ENCODE measurements at places on chromosomes 2 and 18. TPM values are rescaled to one million over a fixed set of nuclear protein-coding genes. Genes with fewer than 3 reads are reported as not detected.

DNA sequence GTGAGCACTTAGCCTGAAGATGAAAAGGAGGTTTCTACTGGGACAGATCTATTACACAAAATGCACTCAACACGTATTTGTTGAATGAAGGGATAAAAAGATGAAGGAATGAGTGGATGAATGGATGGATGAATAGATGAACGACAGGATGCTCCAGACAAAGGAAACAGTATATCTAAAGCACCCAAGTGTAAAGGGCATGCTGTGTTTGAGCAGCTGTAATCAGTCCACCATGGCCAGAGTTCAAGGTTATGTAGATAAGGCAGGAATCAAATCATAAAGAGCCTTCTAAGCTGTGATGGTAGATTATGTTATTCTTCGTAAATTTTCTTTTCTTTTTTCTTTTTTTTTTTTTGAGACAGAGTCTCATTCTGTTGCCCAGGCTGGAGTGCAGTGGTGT, 213.8 kb upstream of the FBXO11 start:
- peak overlapping the region; percentile 19 for H3K27ac ChIP-seq
- no peaks in the 10 kb centered on the region for H3K27me3 ChIP-seq
- H3K36me3 ChIP-seq: no peaks in the 10 kb centered on the region
- peak overlapping the region; percentile 41 for H3K4me3 ChIP-seq
- H3K4me1 ChIP-seq: peaks cover 13% of the 10 kb centered on the region

- no peak within 1 kb of the TSS for H3K27ac ChIP-seq
- peaks cover 8% of the 10 kb centered on the region for H3K27me3 ChIP-seq
- H3K4me1 ChIP-seq: no peaks in the 10 kb centered on the region
- peak; percentile 80 for DNase-seq
- peak within 1 kb of the TSS; percentile 89 for H3K4me3 ChIP-seq
Observed at GRCh38 chr18:7566567-7567473, at the start of gene PTPRM. PTPRM (plus strand) TSS chr18:7567316; CDS start chr18:7567819, 503 bp downstream.

- DNase-seq: no peak
- H3K36me3 ChIP-seq: no peaks in the 10 kb centered on the region
- no peaks in the 10 kb centered on the region for H3K27me3 ChIP-seq
- no peak overlapping the region for H3K27ac ChIP-seq
- no peak overlapping the region for H3K4me3 ChIP-seq
Observed at GRCh38 chr2:42116195-42117181, 52.7 kb upstream of the EML4 start.

DNA sequence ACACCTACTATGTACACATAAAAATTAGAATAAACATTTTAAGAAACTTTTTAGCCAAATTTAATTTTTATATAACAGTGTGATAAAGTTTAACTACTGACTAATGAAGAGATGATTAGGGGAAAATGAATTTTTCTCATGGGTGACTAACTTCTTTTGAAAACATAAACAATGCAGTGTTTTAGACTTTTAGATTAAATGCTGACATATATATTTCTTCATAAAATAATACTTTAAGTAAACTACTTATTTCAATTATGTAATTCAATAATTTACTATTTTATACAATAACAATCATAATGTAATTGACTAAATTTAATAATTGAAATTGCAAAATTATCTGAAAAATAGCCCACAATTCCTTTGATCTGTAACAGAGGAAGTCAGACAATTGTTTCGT, 233.3 kb upstream of the PXDN start:
- H3K4me3 ChIP-seq: no peak overlapping the region
- no peak overlapping the region for H3K27ac ChIP-seq
- no peak for DNase-seq
- peaks cover 1% of the 10 kb centered on the region for H3K27me3 ChIP-seq
- H3K4me1 ChIP-seq: peaks cover 20% of the 10 kb centered on the region

DNA sequence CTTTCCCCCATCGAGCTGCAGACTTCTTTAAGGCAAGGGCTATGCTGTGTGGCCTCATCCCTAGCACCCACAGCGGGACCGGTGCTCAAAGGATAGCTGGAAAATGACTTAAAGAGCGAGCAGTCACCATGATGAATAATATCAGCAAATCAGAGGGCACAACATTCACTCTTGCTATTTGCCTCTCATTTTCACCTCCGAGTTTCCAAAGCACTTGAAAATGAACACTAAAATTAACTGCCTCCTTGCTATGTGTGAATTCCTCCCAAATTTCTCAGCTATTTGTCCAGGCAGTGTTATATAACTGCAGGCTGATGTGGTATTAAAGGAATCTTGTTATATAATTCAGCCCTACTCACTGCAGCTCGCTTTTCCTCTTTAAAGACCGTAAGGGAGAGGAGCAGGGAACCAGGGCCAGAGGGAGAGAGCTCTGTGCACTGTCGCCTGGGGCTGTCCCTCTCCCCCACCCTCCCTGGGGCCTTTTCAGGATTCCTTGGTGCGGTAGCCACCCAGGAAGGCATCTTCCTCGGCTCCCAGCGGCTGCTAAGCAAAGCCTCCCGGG, 1.4 kb downstream of the CYS1 start:
- peaks cover 4% of the 10 kb centered on the region for H3K4me1 ChIP-seq
- peaks cover 24% of the 10 kb centered on the region for H3K27me3 ChIP-seq
- H3K4me3 ChIP-seq: peak overlapping the region; percentile 85
- no peak for DNase-seq
- H3K36me3 ChIP-seq: no peaks in the 10 kb centered on the region
- no peak overlapping the region for H3K27ac ChIP-seq

VSNL1 gene
- 6.1 TPM for total RNA-seq

- H3K4me1 ChIP-seq: peaks cover 1% of the 10 kb centered on the region
- H3K27me3 ChIP-seq: peaks cover 2% of the 10 kb centered on the region
- no peak overlapping the region for H3K4me3 ChIP-seq
- no peak overlapping the region for H3K27ac ChIP-seq
- DNase-seq: no peak
- no peaks in the 10 kb centered on the region for H3K36me3 ChIP-seq
Observed at GRCh38 chr2:179224361-179224760, 40.3 kb downstream of the SESTD1 start.

GRCh38 chr2:222907048-222907447, 46.2 kb downstream of the ACSL3 start:
- peaks cover 2% of the 10 kb centered on the region for H3K27me3 ChIP-seq
- DNase-seq: no peak
- H3K27ac ChIP-seq: no peak overlapping the region

NT5C1B gene
- not detected for total RNA-seq

SCN7A gene
- total RNA-seq: 0.32 TPM

DNA sequence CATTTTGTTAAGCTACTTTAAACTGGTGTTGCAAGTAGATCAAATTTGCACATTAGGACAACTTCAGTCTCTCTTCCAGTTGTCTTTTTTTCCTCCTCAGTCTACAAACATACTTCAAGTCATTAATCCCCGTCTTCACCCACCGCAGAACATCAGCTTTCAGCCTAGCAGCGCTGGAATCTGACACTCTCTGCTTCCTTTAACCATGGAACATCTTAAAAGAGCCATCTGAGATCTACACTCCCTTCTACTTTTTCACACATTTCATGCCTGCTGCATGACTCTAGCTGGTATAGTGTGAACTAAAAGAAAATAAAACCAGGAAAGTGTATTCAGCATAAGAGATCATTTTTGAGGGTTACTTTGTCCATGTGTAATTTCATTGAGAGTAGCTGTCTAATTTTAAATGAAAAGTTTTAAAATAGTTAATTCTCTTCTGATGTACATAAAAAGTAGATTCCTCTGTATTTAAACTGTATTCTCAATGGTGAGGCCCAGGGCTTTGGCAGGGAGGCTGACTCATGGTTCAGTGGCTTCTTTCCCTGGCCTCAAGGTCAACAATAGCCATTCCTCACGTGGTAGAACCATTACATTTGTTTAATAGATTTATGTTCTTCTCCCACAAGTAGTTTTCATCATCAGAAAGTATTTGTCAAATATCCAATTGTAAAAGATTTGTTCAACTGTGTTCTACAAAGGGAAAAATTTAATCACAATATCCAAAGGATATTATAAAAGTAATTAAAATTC, 16.5 kb downstream of the SGPP2 start:
- no peak for DNase-seq
- no peaks in the 10 kb centered on the region for H3K36me3 ChIP-seq
- no peak overlapping the region for H3K4me3 ChIP-seq
- H3K27ac ChIP-seq: no peak overlapping the region

GRCh38 chr18:58324824-58325480, 280.9 kb downstream of the NEDD4L start:
- peaks cover 41% of the 10 kb centered on the region for H3K4me1 ChIP-seq
- no peaks in the 10 kb centered on the region for H3K27me3 ChIP-seq
- H3K4me3 ChIP-seq: peak overlapping the region; percentile 9
- DNase-seq: no peak

MC2R gene
- total RNA-seq: not detected

DPP4 gene
- 0.20 TPM for total RNA-seq

DNA sequence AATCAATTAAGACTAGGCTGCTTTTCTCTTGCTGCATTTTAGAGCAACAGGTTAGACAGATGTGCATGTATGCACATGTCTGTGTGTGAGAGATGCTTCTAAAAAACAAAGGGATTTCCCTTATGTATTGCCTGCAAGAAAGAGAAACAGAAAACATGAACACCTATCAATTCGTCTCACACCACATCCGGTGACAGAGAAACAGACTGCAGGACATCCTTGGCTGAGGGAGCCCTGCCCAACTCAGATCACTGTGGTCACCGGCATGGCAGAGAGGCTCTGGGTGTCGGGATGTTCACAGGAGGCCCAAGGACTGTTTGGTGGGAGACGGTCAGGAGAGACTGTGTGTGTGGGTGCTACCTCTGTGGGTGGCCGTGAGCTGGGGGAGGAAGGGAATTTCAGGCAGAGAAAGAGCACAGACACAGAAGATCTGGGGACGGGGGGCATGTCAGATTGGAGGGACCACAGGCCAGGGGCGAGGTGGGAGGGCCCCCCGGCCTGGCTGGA, 24.9 kb downstream of the FHL2 start:
- H3K27me3 ChIP-seq: no peaks in the 10 kb centered on the region
- H3K4me3 ChIP-seq: no peak overlapping the region
- H3K4me1 ChIP-seq: peaks cover 9% of the 10 kb centered on the region
- H3K27ac ChIP-seq: no peak overlapping the region

DNA sequence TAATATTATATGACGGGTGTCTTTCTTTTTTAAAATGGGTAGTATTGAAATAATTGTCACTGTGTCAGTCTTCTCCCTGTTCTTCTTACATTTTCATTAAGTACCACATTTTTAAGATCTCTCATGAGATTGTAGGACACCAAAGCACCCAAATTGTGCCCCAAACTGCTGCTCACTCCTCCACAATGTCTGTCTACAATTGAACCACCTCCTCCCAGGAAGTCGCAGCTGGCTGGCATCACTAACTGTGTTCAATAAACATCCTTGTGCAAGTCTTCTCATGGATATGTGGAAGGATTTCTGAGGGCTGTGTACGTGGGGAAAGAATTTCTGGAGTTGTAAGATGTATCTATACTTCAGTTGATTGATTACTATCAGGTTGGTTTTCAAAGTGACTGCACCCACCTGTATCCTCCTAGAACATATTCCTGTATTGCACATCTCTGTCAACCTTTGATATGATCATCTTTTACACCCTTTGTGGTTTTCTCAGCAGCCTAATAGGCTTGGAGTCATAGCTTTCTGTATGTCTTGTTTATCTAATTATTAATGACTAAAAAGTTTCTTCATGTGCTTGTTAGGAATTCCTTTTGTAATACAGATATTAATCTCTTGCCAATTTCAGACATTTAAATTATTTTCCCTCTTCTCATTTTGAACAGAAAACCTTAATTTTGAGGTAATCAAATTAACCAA, 774.9 kb downstream of the RNF144A start:
- DNase-seq: no peak
- no peaks in the 10 kb centered on the region for H3K36me3 ChIP-seq
- no peak overlapping the region for H3K4me3 ChIP-seq

DNA sequence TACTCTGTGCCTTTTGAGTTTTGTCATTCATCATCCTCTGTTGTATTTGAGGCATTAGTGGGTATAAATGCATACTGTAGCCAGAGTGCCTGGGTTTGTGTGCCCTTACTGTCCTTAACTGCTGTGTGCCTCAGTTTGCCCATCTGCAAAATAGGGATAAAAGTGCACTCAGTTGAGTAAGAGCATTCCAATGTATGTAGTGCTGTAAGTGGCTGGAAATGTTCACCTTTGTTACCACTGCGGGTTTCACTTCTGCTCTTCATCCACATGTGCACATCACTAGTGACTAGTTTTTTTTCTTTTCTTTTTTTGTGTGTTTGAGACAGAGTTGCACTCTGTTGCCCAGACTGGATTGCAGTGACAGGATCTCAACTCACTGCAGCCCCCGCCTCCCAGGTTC, 39.9 kb downstream of the PLEKHB2 start:
- peaks cover 3% of the 10 kb centered on the region for H3K27me3 ChIP-seq
- no peak for DNase-seq
- H3K36me3 ChIP-seq: no peaks in the 10 kb centered on the region
- H3K4me3 ChIP-seq: no peak overlapping the region
- no peak overlapping the region for H3K27ac ChIP-seq

DNA sequence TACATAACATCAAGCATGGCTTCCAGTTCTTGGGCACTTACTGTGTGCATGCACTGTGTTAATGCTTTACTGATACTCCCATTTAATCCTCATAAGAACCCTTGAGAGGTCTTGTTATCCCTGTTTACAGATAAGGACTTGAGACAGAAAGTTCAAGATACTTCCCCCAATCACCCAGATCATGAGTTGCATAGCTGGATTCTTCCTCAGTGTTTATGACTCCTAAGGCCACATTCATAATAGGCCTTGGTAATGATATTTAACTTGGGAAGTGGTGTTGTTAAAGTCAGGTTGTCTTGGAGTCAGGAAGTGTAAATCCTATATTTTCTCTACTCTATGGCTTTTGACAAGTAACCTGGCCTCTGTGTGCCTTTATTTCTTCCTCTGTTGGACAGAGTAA, 22.7 kb downstream of the NOSTRIN start:
- H3K27ac ChIP-seq: no peak overlapping the region
- H3K27me3 ChIP-seq: no peaks in the 10 kb centered on the region

HRH4 gene
- not detected for total RNA-seq

DNA sequence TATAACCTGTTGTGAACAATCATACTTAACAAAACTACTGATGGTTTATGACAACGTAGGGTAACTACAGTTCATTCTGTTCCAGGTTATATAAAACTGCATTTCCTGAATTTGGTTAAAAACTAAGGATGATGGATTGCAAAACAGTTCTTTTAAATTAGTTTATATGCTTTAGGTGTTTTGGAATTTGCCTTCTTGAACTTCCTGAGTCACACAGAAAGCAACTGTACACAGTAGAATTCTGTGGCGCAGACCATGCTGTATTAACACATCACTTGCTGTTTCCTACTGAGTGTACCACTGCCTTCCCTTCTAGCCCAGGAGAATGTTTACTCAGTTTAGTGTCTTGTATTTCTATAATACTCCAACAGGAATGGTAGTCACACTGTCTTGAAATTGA, 19.4 kb downstream of the ITGB1BP1 start:
- peaks cover 3% of the 10 kb centered on the region for H3K27me3 ChIP-seq
- no peak overlapping the region for H3K4me3 ChIP-seq
- peaks cover 13% of the 10 kb centered on the region for H3K4me1 ChIP-seq
- H3K36me3 ChIP-seq: no peaks in the 10 kb centered on the region

GRCh38 chr2:25339211-25339674, 2.5 kb downstream of the DNMT3A start:
- peaks cover 15% of the 10 kb centered on the region for H3K4me1 ChIP-seq
- H3K27ac ChIP-seq: no peak overlapping the region
- no peaks in the 10 kb centered on the region for H3K36me3 ChIP-seq
